Mesendoderm (in vitro differentiated cells): ENCODE measurements at places on chromosomes 12 and 14.
A peak's percentile ranks its signal among the peaks of the same experiment; 100 is the strongest.

DNA sequence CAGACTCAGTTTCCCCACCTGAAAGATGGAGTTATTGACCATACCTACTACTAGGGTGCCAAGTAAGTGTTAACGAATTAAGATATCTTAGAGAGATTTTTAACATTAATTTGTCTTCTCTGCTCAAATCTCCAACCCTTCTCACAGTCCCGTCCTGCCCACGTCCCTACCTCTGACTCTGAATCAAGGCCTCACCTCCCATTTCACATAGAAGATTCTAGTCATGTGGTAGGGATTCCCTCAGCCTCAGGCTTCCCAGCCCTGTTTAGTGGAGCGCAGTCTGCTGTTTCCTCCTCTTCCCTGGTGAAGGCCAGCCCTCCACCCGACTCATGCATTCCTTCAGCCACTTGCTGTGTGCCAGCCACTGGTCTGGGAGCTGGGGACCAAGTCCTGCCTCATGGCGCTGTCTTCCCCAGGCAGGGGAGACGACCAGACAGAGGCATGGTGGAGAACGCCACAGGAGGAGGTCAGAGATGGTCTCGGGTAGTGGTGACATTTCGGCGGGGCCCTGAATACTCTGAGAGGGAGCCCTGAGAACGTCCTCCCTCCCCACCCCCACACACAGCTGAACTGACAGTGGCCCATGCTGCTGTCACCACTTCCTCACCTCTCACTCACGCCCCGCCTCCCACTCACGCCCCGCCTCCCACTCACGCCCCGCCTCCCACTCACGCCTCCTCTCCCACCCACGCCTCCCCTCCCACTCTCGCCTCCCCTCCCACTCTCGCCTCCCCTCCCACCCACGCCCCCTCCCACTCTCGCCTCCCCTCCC, 38.8 kb downstream of the TMEM63C start:
- DNase-seq, result peak; percentile 32

- DNase-seq, result no peak
Observed at GRCh38 chr14:35696119-35696518, 113.0 kb downstream of the RALGAPA1 start.

DNA sequence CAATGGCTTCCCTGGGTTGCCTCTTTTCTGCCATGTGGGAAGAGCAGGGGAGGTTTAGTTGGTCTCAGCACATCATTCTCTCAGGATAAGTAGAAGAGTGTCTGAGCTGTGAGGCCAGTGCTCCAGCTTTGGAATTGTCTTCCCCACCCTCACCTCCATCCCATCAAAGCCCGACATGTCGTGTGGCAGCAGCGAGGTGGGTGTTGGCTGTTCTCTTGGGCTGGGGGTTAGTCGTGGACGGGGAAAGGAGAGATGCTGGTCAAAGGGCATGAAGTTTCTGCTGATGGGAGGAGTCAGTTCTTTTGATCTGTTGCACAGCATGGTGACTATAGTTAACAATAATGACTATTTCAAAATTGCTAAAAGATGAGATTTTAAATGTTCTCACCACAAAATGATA, 404.2 kb downstream of the TMEM121 start:
- DNase-seq, result no peak

- peak; percentile 51 for DNase-seq
Observed at GRCh38 chr12:98743362-98743953, 98.4 kb downstream of the APAF1 start.

GRCh38 chr14:22266142-22266442, 322.9 kb downstream of the DAD1 start:
- DNase-seq, result no peak
